Bone marrow (tissue), 2 donors: ENCODE measurements at places on chromosomes 7 and 10.

DNA sequence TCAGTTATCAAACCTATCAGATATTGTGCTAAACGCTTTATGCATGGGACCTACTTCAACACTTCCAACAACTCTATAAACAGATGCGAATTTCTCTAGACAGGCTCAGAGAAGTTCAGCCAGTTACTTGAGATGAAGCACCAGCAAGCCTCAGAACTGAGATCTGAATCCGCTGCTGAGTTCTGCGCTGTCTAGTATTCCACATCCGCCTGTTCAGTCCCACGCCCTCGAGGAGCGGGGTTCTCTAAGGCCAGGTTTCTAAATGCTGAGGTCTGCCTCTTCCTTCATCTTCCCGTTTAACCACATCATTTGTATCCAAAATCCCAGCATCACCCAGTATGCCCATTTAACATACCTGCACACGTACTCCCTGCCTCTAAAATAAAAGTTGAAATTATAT, 297.8 kb upstream of the ZNF32 start:
- no peak for DNase-seq

GRCh38 chr10:95389982-95390381, 99.2 kb upstream of the PDLIM1 start:
- DNase-seq: no peak

DNA sequence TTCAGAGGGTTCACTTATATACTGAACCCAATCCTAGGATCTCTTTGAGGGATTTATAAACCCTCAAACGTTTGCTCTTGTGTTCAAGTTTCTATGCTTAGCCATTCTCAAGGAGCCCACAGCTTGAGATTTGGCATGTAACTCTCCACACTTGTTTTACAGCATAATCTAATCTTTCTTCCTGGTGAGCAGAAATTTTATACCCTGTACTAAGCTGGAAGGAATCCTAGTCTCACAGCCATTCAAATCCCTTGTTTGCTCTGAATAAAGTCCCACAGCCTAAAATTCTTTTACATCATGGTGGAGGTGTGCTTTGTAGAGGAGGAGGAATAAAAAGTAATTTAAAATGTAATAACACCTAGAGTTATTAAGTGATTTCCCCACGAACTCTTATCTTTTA, 5.3 kb upstream of the AGR2 start:
- DNase-seq: no peak

DNA sequence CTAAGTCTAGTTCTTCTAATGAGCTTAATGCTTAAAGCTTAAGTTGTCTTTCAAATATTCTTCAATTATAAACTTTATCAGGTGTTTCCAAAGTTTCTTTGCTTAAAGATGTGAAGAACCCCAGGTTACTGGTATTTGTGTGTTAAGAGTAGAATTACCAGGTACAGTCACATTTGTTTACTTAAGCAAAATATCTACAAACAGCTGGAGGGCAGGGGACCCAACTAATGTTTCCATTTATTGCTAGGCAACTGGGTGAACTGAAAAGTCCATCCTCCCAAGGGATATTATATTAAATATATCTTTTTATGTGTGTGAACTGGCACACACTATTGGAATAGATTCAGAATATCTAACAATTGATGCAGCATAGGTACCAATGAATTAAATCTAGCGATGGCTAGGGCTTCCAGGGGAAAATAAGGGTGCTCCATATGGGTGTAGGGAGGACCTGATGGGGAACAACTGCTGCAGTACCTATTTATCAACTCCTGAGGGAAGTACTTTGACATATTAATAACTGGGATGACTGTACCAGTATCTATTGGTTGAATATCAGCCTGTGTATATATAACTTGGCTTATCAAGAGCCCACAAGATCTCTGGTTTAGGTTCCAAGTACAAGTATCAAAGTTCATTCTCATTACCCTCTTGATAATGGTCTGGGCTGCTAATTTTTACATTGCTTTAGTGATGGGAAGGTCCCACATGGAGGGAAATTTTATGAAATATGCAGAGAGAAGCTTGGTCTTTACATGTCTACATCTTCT, 10.3 kb upstream of the AGR3 start:
- no peak for DNase-seq

DNA sequence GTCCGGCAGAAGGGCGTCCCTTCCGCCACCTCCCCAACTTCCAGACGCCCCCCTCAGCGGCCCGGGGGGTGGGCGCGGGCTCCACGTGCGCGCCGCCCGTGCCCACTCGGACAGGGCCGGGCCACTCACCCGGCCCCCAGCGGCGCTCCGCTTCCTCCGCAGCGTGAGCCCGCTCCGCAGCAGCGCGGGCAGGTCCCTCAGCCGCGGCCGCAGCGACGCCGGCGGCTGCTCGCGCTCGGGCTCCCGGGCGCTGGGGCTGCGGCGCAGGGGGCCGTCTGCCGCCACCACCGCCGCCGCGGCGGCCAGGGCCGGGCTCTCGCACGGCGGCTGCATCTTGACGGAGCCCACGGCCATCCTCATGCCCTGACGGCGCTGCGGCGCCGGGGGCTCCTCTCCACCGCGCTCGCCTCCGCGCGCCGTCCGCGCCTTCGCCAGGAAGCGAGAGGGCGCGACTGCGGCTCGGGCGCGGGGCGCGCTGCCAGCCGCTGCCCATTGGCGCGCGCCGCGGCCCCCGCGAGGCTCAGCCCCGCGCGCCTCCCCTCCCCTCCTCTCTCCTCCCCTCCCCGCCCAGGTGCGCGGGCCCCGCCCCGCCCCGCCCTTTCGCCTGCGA, at the start of gene RAPGEF5:
Gene RAPGEF5, minus strand, starts transcription at position 454 of the 610 bp plus-strand sequence. Its CDS starts 94 bp downstream, at position 360.
- no peak for DNase-seq

DNA sequence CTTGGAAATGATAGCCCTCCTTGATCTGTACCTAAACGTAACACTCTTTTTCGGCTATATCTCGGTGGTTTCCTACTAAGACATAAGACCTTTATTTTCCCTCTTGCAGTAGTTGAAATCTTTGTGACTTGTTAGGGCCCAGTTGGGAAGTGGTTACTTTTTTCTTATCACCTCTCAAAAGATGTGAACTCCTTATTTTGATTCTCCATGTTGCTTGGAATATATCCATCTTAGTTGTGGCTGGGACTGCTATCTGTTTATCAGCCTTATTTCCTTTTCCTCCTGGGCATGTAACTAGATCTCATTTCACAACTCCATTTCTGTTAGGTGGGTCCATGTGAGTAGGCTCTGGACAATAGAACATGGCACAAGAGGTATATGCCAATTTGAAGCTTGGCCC, 4.1 kb upstream of the CPED1 start:
- DNase-seq: no peak

DNA sequence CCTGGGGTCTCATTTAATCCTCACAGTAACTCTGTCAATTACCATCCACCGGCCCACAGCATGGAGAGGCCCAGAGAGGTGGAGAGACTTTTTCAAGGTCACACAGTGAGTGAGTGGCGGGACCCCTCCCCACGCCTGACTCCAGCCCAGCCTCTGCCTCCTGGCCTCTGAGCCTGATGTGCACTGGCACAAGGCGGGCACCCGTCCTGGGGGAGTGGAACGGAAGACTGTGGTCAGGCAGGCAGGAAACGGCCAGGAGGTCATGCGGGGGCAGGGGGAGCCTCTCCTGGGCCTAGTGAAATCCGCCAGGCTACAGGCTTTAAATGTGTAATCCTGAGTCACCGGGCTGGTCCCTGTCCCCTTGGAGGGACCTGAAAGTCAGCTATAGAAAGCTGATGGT, 32.2 kb downstream of the ZCCHC24 start:
- no peak for DNase-seq

DNA sequence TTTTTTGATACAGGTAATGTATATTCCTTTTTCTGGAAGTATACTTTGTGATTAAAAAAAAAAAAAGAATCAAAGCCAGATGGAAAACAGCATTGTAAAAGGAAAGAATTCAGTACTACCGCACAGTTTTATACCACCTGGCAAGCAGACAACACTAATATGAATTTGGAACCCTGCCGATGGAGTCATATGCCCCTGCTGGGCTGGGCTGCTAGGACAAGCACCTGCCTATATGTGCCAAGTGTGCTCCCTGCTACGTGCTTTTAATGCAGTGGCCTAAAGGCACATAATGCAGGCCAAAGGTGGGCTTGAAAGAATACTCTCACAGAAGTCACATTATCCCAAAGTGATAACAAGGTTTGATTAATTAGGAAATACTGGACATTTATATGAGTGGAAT, 29.8 kb upstream of the WAC start:
- no peak for DNase-seq
